Activated CD4-positive, alpha-beta T cell treated with anti-CD3 and anti-CD28 coated beads for 1 hour (primary cell): ENCODE measurements at places on chromosomes 16 and 17.

DNA sequence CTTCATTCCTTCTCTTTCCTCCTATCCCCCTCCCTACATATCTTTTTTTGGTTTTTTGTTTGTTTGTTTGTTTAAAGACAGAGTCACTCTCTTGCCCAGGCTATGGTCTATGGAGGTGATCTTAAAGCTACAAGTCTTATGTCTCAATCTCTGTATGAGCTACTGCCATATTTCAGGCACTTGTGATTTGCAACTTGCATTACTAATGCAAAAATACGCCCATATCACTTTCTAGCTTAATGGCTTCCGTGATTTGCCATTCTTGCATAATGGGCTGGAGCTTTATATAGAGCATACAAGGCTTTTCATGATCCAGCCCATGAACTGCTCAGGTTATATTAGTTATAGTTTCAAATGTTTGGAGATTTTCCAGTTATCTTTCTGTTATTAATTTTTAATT, 7.5 kb downstream of the CFAP97D1 start:
- DNase-seq = no peak

GRCh38 chr16:86556576-86556975, 1.5 kb upstream of the MTHFSD start:
- no peak for DNase-seq

GRCh38 chr16:72873044-72873443, 174.9 kb downstream of the ZFHX3 start:
- DNase-seq = no peak

- DNase-seq = no peak
Observed at GRCh38 chr17:27540318-27541101, 84.3 kb downstream of the KSR1 start.

DNA sequence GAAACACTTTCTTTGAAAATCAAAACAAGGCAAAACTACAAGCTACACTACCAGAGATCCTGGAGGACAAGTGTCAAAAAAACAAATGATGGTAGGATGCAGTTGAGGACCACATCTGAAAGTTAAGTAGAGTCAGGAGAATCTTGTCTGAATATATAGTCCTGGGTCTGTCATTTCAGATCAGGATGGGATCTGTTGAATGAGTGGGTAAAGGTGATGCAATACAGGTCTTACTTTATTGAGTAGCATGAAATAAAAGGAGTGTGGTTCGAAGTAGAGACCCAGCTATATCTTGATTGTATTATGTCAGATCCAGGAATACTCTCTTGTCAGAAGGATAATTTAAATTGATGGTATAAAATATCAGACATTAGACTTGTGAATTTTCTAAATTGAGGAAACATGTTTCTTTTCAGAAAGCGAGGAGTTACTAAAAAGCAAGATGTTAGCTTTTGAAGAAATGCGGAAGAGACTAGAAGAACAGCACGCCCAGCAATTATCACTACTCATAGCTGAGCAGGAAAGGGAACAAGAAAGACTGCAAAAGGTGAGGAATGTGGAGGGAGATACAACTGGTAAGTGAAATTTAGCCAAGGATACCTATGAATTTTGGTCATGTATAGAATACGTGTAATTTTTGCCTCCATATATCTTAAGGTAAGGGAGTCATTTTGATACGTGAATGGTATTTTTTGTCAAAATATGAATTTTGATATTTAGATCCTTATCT, 15.1 kb upstream of the VPS35L start:
- no peak for DNase-seq
